ENCODE measurements at places on chromosomes 2 and 18.

DNA sequence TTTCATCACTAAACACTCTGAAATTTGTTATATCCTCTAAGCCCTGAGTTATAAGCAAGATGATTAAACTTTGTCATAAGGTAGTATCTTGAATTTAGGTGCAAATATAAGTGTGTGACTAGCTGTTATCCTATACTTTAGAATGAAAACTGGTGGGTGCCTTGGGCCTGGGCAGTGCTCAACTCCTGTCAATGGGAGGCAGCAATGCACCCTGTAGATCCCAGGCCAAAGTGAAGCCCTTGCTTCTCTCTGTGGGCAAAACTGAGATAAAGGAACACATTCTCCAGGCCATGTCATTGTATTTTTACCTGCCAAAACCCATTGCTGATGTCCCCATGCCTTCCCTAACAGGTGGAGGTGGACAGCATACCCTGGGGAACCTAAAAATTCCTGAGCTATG, 525.2 kb downstream of the TNS1 start:
- no peak for DNase-seq

GRCh38 chr2:202375033-202375608, 1.0 kb upstream of the BMPR2 start:
- DNase-seq, result peak; percentile 29

DNA sequence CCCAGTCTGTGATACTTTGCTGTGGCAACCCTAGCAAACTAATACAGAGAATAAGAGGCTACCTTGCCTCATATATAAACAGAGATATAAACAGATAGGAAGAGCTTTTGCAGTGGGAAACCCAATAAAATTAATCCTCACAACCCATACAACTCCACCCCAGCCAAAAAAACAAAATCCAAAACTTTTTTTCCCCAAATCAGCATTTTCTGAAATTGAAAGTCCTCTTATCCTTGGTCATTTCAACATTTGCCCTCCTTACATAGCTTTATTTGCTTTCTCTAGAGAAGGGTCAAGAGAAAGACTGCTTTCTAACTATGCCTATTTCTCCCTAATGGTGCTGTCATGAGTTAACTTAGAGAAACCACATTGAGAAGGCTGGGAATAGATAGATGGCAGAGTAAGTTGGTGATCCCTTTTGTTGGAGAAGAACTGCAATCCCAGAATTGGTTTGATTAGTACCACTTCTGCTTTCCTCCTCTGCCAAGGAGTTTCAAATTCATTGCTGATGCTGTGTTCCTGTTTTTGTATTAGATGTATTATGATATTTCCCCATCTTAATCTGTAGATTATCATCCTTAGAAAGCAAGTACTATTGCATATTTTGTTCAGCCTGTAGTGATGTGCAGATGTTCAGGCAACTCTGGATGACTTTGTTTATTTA, 76.5 kb upstream of the B3GNT2 start:
- no peak for DNase-seq

GRCh38 chr2:188978291-188979081, 4.3 kb downstream of the COL3A1 start:
- DNase-seq, result no peak

DNA sequence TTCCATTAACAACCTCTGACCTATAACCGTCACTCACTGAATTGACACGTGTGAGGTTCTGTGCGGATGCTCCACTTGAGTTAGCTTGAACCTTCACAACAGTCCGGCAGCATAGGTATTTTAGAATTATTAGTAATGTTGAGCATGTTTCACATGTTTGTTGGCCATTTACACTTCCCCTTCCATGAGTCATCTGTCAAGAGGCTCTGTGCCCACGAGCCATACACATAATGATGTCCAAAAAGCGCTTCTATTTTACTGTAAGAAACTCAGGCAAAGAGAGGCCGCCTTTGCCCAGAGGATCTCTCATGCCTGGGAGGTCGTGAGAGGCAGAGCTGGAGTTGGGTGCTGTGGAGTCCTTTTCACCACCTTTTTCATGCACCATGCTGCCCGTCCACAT, 28.9 kb upstream of the TMEM214 start:
- DNase-seq, result no peak

DNA sequence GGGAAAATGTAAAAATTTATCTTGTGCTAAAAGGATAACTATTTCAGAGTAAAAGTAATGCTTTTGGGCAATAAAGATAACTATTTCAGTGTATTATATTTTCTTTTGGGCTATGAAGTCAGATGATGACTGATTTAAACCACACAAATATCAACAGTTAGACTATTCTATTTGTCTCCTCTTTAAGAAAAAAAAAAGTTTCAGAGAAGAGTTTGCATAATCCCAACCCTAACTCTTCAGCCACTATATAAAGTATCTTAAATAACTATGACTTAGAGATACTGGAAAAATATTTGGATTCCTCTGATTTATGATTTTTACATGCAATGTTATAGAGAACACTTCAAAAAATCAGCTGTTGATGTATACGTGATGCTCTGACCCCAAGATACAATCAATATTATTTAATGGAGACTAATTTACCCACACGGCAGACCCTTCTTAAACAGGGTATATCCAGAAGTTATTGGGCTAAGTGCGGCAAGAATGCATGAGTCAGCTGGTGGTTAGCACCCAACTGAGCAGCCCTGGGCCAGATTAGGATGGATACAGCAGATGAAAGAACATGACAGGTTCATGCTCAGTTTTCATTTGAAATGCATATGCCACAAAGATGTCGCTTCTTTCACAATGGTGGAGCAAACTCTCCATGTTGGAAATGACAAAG, 279.0 kb downstream of the AFF3 start:
- DNase-seq, result no peak
